T-helper 1 cell treated with Interleukin-12 subunit alpha and Interleukin-12 subunit beta and Interleukin-4 antibody, amounts not matched to agents 30 ng/mL and 1 ng/mL, for 36 hours (primary cell): ENCODE measurements at places on chromosomes 5 and 9. TPM values are rescaled to one million over a fixed set of nuclear protein-coding genes. Genes with fewer than 3 reads are reported as not detected.

Gene ARHGEF37
- total RNA-seq, result 0.47 and 1.0 TPM in 2 replicates

Gene FYB1
- total RNA-seq, result 237 and 262 TPM in 2 replicates

Gene SH3TC2
- total RNA-seq, result not detected in 2 replicates

Gene TMEM252
- not detected in 2 replicates for total RNA-seq
